ENCODE measurements at places on chromosomes 7 and 10.

DNA sequence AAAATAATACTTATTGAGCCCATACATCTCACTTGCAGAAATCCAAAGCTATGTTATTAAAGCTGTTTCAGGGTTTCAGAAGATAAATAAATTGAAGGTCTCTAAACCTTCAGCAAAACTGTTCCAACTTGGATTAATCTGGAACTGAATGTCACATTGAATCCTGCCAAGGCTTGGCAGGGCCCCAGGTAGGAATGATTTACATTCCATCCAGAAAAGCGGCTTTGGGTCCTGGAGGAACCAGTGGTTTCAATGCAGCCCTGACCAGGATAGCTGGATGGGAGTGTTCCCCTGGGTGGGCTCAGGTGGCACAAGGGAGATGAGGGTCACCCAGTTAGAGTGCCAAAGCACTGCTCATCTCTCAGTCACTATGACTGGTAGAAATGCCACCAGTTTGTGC is 37.0 kb upstream of the TMEM72 start:
- peak; percentile 35 for DNase-seq

DNA sequence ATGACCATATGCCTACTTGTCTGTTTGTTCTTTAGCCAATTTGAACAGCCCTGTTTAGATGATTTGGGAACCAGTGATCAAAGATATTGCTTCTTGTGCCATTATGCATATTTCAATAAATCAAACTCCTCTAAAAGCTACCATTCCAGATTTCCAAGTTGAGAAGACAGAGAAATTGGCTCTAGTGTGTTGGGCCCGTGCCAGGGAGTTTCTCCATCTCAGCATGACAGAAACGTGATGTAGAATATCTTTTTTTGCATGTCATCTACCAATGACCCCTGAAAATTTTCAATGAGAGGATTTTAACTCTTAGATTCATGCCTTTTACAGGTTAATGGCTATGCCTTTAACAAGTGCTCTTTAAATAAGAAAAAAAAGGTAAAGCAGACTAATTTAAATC is 50.7 kb upstream of the CABCOCO1 start:
- DNase-seq = no peak

DNA sequence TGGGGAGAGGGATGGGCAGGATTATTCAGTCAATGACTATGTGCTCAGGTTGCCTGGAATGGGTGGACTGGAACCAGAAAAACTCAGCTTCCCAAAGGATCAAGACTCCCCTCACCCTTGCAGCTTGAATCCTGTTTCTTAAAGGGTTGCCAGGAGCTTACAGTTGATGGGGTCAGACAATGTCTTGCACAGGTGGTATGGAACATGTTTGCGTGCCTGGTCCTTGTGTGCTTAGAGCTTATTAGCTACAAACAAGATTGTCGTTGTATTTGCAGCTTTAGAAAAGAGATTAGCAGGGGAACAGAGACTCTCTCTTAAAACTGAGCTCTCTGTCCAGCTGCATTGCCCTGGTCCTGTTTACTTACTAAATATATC is 56.9 kb downstream of the PRR15 start:
- no peak for DNase-seq

DNA sequence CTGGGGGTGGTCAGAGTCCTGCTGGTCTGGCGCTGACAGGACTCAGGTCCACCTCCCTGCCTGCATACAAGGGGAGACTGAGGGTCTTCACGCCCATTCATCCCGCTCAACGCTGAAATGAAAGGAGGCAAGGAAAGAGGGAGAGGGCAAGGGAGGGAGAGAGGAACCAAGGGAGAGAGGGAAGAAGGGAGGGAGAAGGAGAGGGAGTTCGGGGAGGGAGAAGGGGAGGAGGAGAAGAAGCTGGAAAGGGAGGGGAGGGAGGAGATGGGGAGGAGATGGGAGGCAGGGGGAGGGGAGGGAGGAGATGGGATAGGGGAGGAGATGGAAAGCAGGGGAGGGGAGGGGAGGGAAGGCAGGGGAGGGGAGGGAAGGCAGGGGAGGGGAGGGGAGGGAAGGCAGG is 69.4 kb upstream of the INPP5A start:
- no peak for DNase-seq

DNA sequence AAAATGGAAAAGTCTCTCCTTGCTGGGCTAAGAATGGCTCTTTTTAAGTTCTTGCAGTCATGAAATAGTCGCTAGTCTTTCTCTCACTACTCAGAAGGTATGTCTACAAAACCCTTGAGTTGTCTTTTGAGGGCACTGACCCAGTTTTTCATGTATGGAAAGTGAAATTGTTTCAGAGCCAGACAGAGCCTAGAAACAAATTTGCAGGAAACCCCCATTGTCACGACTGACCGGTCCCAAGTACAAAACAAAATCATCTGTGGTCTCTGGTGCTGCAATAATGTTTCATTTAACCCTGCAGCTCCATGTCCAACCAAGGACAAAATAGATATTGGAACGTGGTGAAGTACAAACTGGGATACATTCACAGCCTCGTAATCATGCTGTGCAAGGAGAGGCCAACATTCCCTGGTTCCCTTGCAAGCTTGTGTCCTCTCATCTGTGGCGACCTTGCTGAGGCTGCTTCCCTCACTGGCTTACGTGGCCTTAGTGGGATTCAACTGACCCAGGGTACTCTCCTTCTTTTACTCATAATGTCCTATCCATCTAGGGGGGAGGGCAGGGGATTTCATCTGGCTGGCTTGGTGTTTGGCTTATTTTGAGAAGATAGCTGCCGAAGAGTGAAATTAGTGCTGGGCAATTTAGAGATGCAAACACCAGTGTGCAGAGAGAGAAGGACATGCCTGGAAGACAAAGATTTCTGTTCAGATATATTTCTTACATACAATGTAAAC is 172.5 kb downstream of the IPMK start:
- no peak for DNase-seq

DNA sequence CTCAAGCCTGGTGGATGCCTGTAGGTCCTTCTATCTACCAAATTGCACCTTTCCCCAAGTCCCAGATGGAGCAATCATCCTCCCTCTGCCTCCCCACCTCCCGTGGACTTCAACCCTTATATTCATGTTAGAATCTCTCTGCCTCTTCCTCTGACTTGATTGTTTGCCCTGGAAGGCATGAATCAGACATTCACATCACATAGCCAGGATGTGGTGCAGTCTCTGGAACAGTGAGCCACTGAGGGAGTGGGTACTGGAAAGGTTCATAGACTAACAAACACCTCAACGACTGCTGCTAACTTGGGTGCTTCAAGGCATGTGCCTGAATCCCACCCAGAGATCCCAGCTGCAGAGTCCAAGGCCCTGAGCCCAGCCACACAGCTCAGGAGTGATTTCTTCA is 494.0 kb downstream of the TNS3 start:
- DNase-seq = peak; percentile 54

DNA sequence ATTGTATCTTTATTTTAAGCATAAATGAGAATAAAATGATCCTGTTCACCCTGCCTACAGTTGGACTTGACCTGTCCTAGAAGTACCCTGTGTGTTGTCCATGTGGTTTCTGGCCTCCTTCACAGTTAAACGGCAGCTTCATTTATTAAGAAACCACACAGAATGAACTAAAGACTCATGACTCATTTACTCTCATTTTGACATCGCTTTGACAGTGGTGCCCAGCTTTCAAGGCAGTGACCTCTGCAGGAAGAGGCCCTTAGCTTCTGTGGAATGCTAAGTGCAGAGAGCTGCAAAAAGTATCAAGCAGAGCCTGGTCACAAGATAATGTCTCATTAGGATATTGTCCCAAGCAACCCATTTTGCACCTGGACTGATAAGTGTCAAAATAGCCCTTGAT is 93.4 kb downstream of the AVL9 start:
- peak; percentile 84 for DNase-seq

- no peak for DNase-seq
Observed at GRCh38 chr10:110032801-110033700, 25.3 kb downstream of the ADD3 start.

- DNase-seq = no peak
Observed at GRCh38 chr10:129898706-129899268, 65.3 kb downstream of the EBF3 start.

DNA sequence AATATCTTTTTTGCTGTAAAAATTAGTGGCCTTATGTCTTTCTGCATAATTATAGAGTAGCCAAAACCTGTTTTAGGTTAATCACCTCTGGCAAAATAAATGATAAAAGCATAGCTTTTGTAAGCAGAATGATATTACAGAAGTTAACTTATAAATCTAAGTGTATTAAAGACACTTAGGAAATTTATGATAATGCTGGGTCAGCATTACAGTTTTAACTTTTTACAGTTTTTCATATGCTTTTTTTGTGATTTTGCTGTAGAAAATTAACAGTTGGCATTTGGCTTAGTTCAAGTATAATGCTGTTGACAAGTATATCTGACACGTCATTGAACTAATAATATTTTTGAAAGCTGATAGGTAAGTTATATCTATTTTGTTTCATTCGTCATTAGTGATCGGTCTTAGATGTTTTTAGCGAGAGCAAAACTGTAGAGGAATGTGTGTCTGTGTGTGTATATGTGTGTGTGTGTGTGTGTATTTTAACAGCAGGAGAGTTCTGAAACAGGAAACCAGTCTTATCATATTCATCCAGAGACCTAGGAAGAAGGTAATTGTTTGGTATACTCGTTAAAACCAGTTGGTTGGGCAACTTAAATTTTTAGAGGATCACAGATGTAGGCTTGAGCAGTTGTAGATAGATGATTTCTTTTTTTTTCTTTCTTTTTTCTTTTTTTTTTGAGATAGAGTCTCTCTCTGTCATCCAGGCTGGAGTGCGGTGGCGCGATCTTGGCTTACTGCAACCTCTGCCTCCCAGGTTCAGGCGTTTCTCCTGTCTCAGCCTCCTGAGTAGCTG is 15.4 kb downstream of the PTEN start:
- no peak for DNase-seq

- DNase-seq = peak; percentile 41
Observed at GRCh38 chr7:92768501-92769393, 67.6 kb downstream of the CDK6 start.

GRCh38 chr10:21724020-21724589 is 190.1 kb downstream of the MLLT10 start:
- no peak for DNase-seq

- peak; percentile 26 for DNase-seq
Observed at GRCh38 chr10:70106958-70107791, 25.4 kb downstream of the AIFM2 start.

DNA sequence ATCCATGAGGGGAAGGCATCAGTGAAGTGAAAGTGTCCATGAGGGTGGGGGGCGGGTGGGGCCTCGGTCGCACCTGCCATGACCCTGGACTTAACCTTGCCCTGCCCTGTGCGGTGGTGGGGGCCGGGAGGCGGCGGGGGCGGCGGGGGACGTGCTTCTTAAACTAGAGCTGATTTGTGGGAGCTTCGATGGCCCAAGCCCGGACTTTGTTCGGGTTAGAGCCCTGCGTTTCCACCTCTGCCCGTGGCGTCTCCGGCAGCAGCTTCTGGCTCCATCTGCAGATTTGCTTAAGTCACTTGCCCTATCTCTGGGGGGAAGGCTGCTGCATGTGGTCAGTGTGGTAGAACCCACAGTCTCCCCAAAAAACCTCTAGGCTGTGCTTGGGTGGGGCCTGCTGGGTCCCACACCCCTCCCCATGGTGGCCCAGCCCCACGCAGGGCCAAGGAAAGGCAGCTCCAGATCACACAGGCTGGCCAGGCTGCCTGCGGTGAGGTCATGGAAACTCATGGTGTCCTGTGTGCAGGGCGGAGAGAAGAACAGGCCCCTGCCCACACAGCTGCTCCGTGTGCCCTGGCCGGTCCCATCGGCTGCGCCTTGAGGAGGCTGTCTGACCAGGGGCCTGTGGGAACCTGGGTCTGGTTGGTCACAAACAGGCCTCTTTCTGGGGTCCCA is 93.2 kb downstream of the INPP5A start:
- no peak for DNase-seq

DNA sequence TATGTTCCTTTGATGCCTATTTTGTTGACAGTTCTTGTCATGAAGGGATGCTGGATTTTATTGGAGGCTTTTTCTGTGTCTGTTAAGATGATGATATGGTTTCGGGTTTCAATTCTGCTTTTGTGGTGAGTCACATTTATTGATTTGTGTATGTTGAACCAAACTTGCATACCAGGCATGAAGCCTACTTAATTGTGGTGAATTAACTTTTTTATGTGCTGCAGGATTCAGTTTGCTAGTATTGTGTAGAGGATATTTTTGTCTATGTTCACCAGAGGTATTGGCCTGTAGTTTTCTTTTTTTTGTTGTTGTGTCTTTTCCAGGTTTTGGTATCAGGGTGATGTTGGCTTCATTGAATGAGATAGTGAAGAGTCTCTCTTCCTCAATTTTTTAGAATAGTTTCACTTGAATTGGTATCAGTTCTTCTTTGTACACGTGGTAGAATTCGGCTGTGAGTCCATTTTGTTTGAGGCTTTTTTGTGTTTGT is 345.9 kb downstream of the KIF20B start:
- DNase-seq = no peak

DNA sequence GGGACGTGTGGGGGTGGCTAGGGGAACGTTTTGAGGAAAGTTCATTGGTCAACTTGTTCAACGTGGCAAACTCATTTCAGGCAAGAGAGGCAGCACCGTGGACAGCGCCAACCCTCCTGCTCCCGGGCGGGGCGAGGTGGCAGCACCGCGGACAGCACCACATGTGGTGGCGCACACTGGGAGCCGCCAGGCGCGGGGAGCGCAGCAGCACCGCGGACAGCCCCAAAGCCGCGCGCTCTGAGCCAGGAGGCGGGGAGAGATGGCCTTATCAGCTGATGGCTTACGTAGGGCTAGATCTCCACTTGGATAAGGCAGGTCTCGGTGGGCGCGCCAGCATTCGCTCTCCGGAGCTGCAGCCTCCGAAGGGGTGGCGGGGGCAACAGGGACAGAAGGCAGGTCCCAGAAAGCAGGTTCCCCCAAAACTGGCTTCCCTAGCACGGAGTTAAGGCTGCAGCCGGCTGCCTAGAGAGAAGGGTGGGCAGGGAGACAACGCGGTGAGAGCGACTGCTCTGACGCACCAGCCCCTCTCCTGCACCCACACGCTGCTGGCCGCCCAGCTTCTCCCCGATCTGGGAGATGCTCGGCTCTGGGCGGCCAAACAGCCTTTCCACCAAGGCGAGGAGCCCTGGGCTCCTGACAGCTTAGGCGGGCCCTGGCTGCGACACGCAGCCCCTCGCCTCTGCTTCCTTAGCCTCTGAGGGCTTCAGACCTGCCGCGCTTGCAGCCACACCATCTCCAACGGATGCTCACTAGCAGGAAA is at the start of gene HTR5A:
TSS of gene HTR5A (plus strand) at position 333 of the 760 bp plus-strand sequence. CDS start 576 bp downstream, outside the sequence.
- peak; percentile 79 for DNase-seq

DNA sequence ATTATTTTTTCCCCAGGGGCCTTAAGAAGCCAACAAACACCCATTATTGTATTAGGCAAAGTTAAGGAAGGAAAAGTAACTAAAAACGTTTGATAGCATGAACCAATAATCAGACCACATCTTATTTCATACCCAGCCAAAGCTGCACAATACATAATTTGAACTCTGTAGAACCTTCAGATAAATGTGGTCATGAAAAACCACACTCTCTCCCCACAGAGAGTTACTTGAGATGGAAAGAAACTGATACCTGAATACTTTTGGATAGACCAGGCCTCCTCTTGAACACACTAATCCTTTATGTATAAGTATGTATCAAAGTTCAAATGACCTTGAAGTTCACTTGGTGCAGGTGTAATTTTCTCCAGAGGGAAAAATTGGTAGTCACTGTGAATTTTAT is 146.6 kb upstream of the FAM13C start:
- no peak for DNase-seq

GRCh38 chr10:65846949-65847348 is 1078.9 kb upstream of the LRRTM3 start:
- DNase-seq = no peak

GRCh38 chr10:98444314-98445006 is 2.3 kb downstream of the HPS1 start:
- no peak for DNase-seq

Measured in fibroblast of skin of back (primary cell).